ENCODE measurements at places on chromosomes 1 and 21.
A peak's percentile ranks its signal among the peaks of the same experiment; 100 is the strongest.

DNA sequence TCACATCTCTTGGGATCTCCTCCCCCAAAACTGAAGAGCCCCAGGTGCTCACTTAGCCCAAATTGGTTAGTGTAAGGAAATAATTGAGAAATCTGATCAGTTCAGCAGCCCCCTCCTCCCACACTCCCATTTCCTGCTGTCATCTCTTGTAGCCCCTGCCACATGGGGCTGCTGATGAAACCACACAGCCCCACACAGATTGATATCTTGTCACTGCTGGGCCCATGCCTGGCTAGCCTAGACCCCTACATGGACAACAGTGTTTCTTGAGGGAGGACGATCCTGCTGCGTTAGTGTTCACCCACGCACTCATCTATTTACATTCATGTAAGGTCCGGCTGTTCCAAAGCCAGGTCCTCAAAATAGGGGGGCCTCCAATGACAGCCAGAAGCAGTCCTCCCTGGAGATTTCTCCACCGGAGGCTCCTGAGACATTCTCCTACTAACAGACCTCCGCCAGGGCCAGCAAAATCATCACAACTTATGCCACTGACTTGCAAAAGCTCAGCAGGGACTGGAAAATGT, 23.9 kb upstream of the RXRG start:
- H3K4me1 ChIP-seq = no peaks in the 10 kb centered on the region
- H3K27me3 ChIP-seq = no peaks in the 10 kb centered on the region
- no peaks in the 10 kb centered on the region for H3K36me3 ChIP-seq
- H3K4me3 ChIP-seq = no peak overlapping the region

DNA sequence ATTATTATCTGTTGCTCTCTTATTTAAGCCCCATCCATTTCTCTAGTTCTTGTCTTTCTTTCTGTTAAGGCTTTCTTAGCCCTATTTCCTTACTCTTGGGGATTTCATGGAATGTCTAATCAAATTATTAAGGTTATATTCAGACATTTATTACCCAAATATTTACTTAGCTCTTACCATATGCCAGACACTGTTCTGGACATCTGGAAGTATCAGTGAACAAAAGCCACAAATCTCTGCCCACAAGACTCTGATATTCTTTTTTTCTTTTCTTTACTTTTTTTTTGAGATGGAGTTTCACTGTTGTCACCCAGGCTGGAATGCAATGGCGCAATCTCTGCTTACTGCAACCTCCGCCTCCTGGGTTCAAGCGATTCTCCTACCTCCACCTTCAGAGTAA, 74.3 kb upstream of the NBL1 start:
- no peak overlapping the region for H3K27ac ChIP-seq
- no peak for DNase-seq
- H3K36me3 ChIP-seq = no peaks in the 10 kb centered on the region
- H3K27me3 ChIP-seq = no peaks in the 10 kb centered on the region
- no peak overlapping the region for H3K4me3 ChIP-seq

DNA sequence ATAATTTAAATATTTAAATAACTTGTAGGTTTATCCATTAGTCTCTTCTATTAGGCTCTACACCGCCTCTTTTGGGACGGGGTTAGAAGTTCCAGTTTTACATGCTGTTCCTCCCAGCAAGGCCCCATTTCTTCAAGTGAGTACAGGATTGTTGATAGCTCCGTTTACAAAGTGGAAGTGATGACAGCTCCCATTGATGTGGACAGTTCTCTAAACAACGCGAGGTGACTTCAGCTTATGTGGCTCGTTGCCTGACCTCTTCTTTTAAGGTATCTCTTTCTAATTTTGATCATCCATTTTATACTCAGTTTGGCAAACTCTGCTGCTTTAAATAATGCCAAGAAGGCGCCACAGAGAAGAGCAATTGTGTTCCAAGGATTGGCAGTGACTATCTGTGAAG, 49.7 kb downstream of the PACC1 start:
- H3K4me3 ChIP-seq = no peak overlapping the region
- H3K36me3 ChIP-seq = no peaks in the 10 kb centered on the region
- H3K27me3 ChIP-seq = no peaks in the 10 kb centered on the region
- H3K4me1 ChIP-seq = no peaks in the 10 kb centered on the region
- no peak overlapping the region for H3K27ac ChIP-seq

DNA sequence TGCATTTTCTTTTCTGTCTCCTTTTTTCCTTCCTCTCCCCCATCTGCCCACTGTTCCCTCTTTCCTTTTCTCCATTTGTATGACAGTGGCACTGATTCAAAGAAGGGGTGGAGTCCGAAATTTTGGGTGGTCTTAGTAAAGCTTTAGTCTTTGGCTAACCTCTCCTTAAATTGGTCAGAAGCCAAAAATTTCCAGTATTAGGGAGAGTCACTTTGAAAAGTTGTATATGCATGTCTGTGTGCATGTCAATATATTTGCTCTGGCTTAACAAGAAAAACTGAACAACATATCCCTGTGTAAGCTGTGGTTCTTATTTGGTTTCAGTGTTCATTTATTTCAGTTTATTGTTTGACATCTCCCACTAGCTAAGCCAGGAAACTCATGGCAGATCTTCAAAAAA, 314.8 kb upstream of the CXADR start:
- no peak for DNase-seq
- H3K27me3 ChIP-seq = peaks cover under 1% of the 10 kb centered on the region
- no peaks in the 10 kb centered on the region for H3K36me3 ChIP-seq
- H3K4me3 ChIP-seq = no peak overlapping the region

GRCh38 chr1:156970017-156970416, 49.6 kb downstream of the LRRC71 start:
- no peaks in the 10 kb centered on the region for H3K4me1 ChIP-seq
- no peak overlapping the region for H3K4me3 ChIP-seq
- DNase-seq = no peak
- no peaks in the 10 kb centered on the region for H3K27me3 ChIP-seq

- peaks cover 21% of the 10 kb centered on the region for H3K4me1 ChIP-seq
- peak overlapping the region; percentile 3 for H3K4me3 ChIP-seq
- H3K27ac ChIP-seq = peak overlapping the region; percentile 38
- peaks cover 5% of the 10 kb centered on the region for H3K36me3 ChIP-seq
These were observed 63.7 kb downstream of the MACF1 start for GRCh38 chr1:39268112-39268581.

- H3K27me3 ChIP-seq = no peaks in the 10 kb centered on the region
- H3K4me3 ChIP-seq = no peak overlapping the region
- DNase-seq = no peak
These were observed 67.6 kb downstream of the GIPC2 start for GRCh38 chr1:78113156-78113916.

DNA sequence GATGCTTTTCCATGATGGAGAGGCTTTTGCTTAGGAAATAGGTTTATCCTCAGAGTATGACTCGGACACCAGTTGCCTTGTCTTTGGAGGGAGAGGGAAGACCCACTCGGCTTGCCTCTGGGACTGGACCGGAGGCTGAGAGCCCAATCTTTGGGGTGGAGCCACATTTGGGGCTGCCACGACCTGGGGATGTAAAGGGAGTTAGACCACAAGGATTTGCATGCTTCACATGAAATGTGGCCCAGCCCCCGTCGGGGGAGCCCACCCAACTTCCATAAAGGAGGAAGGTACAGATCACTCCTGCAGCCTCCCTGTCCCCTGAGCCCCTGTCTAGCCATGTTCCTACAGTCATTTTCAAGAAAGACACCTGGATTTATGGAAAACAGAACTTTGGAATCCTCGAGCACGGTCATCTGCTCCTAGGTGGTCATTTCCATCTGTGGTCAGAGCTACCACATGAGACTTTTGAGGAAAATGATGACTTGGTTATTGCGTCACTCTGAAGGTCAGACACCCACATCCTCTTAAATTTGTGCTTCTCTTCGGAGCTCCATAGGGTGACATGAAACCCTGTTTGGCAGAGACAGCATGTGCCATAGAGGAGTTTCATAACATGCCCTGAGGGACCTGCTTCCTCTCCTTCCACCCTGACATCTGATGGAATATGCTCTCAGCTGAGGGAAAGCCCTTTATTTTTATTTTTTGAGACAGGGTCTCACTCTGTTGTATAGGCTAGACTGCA, 99.4 kb upstream of the SLC45A1 start:
- no peak overlapping the region for H3K4me3 ChIP-seq
- peak overlapping the region; percentile 8 for H3K27ac ChIP-seq
- no peaks in the 10 kb centered on the region for H3K27me3 ChIP-seq

DNA sequence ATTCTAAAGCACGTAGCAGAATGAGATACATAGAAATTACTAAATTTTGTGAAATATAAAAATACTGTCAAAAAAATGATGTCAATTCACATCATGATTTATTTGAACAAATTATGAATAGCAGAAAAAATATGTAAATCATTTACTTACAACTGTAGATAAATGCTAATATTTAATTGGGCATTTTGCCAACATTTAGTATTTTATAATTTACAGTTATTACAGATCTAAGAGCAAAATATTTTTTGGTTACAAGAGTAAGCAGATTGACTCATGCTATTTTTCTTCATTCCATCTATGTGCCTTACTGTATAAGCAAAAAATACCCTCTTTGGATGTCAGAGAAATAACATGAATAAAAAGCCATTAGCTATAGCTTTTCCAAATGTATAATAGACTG, 282.3 kb upstream of the RGS18 start:
- H3K36me3 ChIP-seq = no peaks in the 10 kb centered on the region
- DNase-seq = no peak
- no peaks in the 10 kb centered on the region for H3K27me3 ChIP-seq
- H3K4me3 ChIP-seq = no peak overlapping the region
- no peaks in the 10 kb centered on the region for H3K4me1 ChIP-seq

- no peak for DNase-seq
- H3K27me3 ChIP-seq = no peaks in the 10 kb centered on the region
- H3K4me3 ChIP-seq = no peak overlapping the region
- H3K4me1 ChIP-seq = no peaks in the 10 kb centered on the region
- H3K27ac ChIP-seq = no peak overlapping the region
These were observed 535.5 kb downstream of the PTPRC start for GRCh38 chr1:199174336-199174735.

- no peak for DNase-seq
- H3K4me3 ChIP-seq = no peak overlapping the region
- no peaks in the 10 kb centered on the region for H3K27me3 ChIP-seq
- peaks cover 42% of the 10 kb centered on the region for H3K36me3 ChIP-seq
These were observed 13.0 kb upstream of the LTN1 start for GRCh38 chr21:29005696-29006095.

DNA sequence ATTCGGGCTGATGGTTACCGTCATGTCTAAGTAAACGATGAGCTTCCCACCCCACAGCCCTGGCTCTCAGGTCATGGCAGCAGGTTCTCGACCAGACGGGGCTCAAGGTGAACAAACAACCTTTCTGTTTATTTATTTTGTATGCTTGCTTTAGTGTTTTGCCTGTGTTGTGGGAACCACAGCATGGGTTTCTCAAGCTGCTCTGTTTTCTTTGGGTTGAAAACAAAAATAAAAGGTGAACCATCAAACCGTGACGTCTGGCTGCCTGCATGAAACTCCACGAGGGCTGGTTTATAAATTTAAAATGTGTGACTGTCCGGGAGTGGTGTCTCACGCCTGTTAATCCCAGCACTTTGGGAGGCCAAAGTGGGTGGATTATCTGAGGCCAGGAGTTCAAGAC, 28.0 kb downstream of the TMEM51 start:
- DNase-seq = no peak
- H3K27ac ChIP-seq = no peak overlapping the region
- H3K27me3 ChIP-seq = no peaks in the 10 kb centered on the region
- peaks cover 18% of the 10 kb centered on the region for H3K4me1 ChIP-seq
- no peaks in the 10 kb centered on the region for H3K36me3 ChIP-seq

DNA sequence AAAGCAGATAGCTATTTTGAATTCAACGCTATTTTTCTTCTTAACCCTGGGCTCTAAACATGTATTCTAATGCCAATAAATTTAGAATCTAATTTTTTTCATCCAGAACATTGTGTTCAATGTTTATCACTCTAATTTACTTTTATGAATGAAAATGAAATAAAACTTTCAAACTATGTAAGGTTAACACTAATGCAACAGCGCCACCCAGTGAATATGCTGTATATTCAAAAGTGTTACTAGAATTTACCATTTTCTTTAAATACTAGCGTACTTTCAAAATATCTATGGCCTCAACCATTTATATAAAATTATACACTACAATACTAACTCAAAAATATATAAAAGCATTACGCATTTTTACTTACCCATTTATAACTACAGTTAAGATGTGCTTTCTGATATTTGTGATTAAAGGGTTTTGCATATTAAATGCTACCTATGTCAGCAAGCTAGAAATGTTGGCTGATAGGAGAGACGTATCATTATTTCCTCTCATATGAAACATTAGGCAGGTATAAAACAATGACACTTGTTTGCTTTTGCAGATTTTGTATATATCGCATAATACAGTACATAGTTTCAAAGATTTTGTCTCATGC, 5.9 kb upstream of the NUF2 start:
- H3K4me3 ChIP-seq = no peak overlapping the region
- peaks cover 42% of the 10 kb centered on the region for H3K36me3 ChIP-seq
- no peak overlapping the region for H3K27ac ChIP-seq

DNA sequence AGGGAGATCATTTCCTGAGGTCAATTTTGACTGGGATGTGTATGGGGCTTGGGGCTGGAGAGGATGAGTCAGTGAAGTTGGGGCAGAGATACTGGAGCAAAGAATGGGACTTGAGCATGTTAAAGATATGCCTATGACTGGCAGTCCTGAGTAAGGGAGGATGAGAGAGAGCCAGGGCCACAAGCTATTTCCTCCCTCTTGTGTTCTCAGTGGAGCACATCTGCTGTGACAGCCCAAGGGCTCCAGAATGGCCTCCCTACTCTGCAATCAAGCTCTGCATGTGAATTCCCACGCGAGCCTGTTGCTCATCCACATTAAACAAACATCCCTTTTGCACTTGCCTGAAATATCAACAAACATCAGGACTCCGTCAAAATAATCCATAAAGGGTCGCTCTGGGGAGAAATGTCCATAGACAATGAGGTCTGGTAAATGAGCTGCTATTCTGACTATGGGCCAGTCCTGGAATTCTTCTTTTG, 9.2 kb downstream of the ADCY10 start:
- no peak overlapping the region for H3K27ac ChIP-seq
- no peak overlapping the region for H3K4me3 ChIP-seq
- no peaks in the 10 kb centered on the region for H3K4me1 ChIP-seq
- H3K27me3 ChIP-seq = no peaks in the 10 kb centered on the region
- H3K36me3 ChIP-seq = no peaks in the 10 kb centered on the region
- no peak for DNase-seq

DNA sequence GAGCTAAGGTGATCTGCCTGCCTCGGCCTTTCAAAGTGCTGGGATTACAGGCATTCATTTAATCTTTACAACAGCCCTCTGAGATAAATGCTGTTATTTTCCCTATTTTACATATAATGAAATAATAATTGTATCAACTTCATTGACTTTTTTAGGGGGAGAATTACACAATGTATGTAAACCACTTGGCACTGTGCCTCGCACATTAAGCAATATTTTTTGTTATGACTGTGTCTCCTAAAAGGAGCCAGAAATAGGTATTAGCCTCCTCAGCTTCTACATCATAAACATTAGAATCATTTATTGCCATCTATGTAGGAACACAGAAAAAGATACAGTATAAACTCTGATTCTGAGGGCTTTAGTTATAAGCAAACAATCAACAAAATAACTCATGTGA, 1.1 kb upstream of the DNAJC28 start:
- H3K4me1 ChIP-seq = peaks cover 4% of the 10 kb centered on the region
- no peak overlapping the region for H3K27ac ChIP-seq
- no peak overlapping the region for H3K4me3 ChIP-seq

GRCh38 chr21:40041446-40041845, 174.2 kb downstream of the PCP4 start:
- H3K27me3 ChIP-seq = no peaks in the 10 kb centered on the region
- DNase-seq = no peak
- H3K27ac ChIP-seq = no peak overlapping the region
- H3K4me3 ChIP-seq = no peak overlapping the region

GRCh38 chr1:34918977-34919561, 10.4 kb downstream of the DLGAP3 start:
- no peak overlapping the region for H3K4me3 ChIP-seq
- no peak for DNase-seq
- H3K27me3 ChIP-seq = peaks cover 2% of the 10 kb centered on the region
- no peak overlapping the region for H3K27ac ChIP-seq
- H3K4me1 ChIP-seq = no peaks in the 10 kb centered on the region

Data from RWPE2 (cell line).